Fibroblast of skin of back (primary cell): ENCODE measurements at places on chromosomes 13 and 19.
A peak's percentile ranks its signal among the peaks of the same experiment; 100 is the strongest.

DNA sequence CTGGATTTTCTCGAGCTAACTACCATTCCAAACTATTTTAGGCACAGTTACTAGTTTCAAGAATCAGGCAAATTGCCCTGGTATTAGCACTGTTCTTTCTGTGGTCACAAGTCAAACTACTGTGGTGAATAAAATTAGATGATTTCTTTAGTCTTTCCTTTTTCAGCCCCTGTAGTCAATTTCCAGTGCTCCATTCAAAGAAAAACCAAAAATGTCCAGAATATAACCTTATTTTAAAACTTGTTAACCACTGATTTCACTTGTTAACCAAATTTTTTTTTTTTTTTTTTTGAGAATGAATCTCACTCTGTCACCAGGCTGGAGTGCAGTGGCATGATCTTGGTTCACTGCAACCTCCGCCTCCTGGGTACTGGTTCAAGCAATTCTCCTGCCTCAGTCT is 50.6 kb upstream of the USPL1 start:
- no peak for DNase-seq

DNA sequence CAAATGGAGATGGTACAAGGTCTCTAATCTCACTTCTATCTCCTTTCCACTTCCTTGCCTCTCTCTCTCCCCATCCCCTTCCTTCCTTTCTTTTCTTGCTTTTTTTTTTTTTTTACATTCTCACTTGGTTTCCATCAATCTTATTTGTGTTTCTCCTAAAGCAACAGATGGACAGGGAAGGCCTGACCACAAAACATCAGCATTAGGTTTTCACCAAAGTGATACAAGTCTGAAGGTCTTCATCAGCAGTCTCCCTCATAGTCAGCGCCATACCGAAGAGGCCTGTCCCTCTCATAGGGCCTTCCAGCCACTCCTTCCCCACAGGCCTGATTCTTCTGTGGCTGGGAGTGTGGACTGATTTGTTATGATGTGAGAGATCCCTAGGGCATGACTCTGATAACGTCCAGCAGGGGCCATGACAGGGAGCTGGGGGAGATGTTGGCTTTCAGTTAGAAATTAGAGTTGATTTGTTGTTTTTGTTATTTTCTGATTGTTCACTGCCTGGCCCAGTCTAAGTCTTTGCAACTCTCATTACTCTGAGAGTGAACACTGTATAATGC is 158.7 kb downstream of the SLC7A1 start:
- no peak for DNase-seq

- DNase-seq = no peak
Observed at GRCh38 chr13:109136873-109137272, 507.5 kb downstream of the MYO16 start.

DNA sequence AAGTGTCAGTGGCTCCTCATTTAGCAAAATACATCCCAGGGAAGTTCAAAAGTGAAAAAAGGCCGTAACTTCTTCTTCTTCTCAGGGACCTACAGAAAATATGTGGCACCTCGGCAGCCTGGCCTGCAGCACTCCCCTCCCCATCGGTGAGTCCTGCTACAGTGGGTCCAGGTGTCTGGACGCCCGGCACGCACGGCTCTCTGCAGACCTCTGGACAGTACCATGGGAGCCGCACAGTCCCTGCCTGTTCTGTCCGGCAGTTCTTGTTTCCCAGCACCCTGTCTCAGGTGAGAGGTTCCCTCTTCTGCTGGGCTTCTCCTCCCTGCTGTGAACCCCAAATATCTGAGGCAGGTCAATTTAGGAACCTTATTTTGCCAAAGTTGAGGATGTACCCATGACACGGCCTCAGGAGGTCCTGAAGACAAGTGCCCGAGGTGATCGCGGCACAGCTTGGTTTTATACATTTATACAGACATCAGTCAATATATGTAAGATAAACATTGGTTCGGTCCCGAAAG is 36.8 kb upstream of the ALOX5AP start:
- no peak for DNase-seq

DNA sequence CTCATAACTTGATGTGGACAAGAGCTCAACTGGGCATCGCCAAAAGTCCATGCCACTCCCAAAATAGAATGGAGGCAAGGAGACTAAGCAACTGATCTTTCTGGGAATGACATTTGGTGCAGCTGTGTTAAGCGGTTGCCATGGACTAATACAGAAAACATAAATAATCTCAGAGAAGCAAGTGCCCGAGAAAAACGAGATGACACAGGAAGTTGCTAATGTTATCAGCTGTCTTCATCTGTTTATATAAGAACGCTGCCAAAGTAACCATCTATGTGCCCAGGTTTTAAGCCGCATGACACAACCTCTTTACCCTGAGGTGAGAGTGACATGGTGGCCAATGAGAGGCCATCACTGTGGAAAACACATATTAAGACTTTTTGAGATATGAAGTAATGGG is 54.9 kb upstream of the SACS start:
- DNase-seq = peak; percentile 70

DNA sequence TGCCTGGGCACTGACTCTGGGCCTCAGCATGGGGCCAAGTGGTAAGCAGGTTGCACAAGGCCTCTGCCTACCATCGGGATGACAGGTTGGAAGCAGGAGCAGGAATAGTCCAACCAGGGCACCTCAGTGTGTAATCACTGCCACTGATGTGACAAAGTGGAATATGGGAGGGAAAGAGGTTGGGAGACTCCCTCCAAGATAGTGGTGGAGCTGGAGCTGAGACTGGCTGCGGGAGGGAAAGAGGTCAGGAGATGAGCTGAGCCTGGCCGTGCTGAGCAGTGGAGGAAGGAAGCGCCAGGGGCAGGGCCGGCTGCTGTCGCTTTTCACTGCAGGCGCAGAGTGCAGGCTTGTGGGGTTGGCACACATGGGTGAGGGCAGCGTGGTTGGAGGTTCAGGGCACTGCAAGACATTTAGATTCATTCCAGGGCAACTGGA is 6.8 kb downstream of the UPF3A start:
- DNase-seq = no peak

DNA sequence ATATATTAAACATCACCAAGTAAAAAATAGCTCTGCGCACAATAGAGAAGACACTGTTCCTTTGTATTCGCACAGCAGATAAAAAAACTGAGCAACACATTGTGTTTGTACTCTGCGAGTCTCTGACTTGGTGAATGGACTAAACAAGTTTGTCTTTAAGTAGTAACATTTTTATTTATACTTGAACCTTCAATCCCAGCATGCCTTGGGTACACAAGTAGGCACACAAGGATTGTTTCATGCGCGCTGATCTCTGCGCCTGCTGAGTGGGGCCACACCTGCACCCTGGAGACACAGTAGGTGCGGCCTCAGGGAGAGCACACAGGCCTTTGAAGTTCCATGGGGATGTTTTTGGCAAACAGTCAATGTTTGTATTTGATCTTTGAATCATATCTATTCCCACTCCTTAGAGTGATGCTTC is 318.9 kb downstream of the MYO16 start:
- DNase-seq = no peak

DNA sequence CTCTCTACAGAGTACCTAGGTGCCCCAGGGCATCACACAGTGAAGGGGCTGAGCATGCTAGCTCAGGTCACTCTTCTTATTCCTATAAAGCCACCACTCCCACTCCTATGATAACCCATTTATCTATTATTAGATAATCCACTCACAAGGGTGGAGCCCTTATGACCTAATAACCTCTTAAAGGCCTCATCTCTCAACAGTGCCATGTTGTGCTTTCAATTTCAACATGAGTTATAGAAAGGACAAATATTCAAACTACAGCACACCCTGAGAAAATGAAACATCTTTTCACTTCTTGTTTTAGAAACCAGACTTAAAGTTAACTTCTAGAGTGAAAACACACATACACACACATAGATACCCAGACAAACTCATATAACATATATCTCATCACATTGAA is 1494.9 kb upstream of the MIR17HG start:
- no peak for DNase-seq

DNA sequence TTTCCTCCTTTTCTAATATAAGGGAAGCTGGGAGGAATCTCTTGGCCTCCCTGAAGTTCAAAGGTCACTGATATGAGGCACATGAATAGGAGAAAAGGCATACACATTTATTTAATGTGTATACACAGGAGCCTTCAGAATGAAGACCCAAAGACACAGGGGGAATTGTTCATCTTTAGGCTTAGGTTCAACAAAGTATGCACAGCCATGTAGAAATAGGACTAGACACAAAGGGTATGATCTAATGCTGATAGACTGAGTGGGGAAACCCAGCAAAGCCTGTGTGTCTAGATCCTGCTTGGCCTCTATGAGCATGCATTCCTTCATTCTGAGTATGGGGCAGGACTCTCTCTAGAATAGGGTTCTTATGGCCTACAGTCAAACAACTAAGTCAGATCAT is 177.1 kb upstream of the RFC3 start:
- DNase-seq = no peak

- DNase-seq = peak; percentile 68
Observed at GRCh38 chr13:67224148-67224846, 5.8 kb downstream of the PCDH9 start.

DNA sequence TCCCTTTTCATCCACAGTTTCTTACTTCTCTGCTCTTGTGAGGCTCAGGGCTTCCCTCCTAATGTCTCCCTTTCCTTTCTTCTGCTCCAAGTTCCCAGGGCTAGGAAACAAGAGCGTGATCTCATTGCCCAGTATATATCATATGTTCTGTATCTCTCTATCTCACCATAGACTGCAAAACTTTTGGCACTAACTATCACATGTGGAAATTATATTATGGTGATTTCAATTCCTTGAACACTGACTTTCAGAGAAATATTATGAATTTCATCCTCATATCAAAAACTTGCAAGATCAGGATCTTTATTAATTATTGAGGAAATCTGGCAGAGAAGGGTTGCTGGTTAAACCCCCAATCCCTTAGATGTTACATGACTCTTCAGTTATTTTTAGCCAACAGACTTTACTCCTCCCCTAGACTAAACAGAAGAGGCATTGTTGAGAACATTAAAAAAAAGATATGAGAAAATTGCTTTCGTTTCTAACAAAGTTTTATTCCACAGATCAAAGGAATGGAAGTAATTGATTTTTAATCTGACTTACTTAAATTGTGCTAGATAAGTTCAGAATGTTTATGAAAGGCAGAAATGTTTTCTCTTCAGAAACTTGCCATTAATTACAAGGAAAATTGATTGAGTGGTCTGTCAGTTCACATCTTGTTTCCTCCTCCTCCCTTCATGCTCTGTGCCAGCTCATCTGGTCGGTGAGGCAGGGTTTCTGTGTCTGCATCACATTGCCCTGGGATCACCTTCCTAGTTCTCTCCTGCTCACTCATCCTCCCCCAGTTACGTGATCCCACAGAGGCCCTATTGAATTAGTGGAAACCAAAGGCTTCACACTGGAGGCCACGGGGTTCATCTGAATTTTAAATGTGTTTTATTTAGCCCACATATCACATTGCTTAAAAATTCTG is 378.5 kb downstream of the LMO7 start:
- peak; percentile 55 for DNase-seq

DNA sequence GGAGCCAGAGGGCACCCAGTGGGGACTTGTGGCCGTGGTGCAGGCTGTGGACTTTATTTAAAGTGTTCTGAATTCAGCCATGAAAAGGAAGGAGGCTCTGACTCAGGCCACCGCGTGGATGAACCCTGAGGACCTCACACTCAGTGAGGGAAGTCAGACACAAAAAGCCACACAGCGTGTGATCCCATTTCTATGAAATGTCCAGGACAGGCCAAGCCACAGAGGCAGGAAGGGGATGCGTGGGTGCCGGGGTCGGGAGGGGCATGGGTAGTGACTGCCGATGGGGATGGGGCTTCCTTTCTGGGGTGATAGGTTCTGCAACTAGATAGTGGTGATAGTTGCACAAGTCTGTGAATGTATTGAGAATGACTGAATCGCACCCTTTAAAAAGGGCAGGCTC is 8.7 kb upstream of the ZBTB7A start:
- DNase-seq = no peak

DNA sequence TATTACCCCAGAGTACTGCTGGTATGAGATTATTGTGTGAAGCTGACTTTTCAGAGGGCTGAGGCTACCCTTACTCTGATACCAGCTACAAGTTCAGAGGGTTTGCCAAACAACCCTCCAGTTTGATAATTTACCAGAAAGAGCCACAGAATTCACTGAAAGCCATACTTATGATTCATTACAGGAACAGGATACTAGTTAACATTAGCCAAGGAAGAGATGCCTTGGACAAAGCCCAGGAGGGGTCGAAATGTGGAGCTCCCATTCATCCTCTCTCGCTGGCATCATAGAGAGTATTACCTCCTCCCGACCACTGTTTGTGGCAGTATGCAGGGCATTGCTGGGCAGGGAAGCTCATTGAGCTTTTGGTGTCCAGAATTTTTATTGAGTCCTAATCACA is 364.3 kb downstream of the KCNRG start:
- no peak for DNase-seq

DNA sequence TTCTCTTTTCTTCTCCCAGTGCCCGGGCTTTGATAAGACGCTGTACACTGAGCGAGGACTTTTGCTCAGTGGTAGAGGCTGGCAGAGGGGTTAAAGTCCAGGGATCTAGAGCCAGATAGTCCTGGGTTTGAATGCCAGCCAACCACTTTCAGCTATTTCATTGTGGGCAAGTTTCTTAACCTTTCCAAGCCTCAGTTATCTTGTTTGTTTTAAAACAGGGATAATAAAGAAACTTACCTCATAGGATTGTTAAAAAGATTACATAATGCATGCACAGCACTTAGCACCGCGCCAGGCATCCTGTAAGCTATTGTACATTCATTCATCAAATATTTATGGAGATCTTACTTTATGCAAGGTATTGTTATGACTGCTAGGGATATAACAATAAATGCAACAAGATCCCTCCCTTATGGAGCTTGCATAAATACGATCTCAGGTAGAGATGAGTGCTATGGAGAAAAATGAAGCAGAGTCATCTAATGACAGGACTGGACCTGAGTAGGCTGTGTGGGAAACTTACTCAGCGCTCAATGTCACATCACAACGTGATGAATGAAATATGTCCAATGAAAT is 70.8 kb downstream of the LNX2 start:
- no peak for DNase-seq

GRCh38 chr19:32719611-32720059 is at the start of gene TDRD12:
Gene TDRD12, plus strand, starts transcription at chr19:32719767. Its CDS starts 306 bp downstream, at chr19:32720073.
- DNase-seq = no peak
